Non-pigmented ciliary epithelial cell (primary cell): ENCODE measurements at places on chromosomes 11 and 22.
A peak's percentile ranks its signal among the peaks of the same experiment; 100 is the strongest.

DNA sequence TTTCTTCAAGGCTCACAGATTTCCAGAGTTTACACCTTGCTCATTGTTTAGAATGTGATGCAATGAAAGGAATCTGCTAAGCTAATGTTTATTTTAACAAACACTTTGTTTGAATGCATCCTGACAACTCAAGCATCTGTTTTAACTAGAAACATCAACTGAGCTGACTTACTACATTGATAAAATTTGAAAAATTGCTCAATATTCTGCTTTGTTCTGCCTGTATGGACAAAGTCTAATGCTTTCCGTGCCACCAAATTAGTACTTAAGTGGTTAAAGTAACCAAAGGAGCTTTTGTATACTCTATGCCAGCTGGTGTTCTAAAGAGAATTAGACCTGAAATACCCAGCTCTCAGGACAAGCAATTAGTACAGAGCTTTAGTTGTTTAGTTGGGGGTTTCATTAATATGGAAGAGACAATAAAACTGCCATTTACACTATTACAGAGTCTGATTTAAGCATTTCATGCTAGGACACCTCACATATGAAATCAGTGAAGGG, 105.2 kb downstream of the MAML2 start:
- no peak for DNase-seq

GRCh38 chr11:57444362-57445121, 15.8 kb upstream of the RTN4RL2 start:
- no peak for DNase-seq

DNA sequence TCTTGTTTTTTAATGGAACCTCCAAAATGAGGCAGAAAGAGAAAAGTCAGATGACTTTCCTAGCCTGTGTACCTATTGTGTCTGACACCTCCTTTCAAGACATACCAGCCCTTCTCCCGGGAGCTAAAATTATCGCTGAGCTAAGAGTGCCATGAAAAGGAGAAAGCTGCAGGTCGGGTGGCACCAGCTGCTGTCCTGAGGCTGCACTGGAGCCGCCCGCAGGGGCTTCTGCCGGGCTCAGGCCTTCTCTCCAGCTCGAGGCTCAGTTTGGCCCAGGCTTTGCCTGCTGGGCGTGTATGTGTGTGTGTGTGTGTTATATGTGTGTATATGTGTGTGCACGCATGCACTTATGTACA, 27.7 kb upstream of the RAB1B start:
- DNase-seq = no peak

DNA sequence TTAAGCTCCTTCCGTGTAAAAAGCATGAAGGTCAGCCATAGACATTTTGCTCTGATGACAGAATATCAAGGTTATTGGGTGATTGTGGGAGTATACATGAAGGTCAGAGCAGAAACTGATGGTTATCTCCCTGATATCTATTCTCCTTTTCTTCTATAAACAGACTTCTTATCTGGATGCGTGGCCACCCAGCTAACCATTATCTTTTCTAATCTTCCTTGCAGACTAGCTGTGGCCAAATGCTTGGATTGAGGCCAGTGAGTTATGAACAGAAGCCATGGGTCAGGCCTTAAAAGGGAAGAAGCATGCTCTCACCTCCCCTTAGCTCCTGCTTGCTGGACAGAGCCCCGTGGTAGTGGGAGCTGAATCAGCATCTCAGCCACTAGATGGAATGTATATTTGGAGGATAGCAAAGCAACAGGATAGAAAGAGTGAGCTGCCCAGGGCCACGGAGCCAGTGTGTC, 31.3 kb upstream of the LRRC55 start:
- peak; percentile 6 for DNase-seq

DNA sequence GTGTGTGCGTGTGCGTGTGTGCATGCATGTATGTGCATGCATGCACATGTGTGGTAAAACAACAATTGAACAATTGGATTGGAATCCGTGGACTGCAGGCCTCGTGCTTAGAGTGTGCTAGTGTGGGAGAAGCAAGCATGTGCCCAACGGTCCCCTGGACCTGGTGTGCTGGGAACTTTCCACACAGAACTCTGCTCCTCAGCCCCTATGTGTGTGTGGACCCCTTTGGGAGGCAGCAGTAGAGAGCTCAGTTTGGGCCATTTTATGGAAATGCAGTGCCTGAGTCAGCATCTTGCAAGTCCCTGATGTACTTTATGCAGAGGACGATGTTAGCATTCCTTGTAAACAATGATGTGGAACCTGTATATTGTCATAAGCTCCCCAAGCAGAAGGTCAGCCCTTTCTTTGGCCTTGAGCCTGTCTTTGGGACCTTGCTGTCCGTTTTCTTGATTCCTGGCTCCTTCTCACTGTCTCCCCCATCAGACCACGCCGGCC, 167.3 kb downstream of the TBC1D22A start:
- no peak for DNase-seq
